ENCODE measurements at places on chromosomes 5 and 9. TPM values are rescaled to one million over a fixed set of nuclear protein-coding genes. Genes with fewer than 3 reads are reported as not detected.

- no peak for DNase-seq
- no peaks in the 10 kb centered on the region for H3K27me3 ChIP-seq
- H3K4me3 ChIP-seq: no peak overlapping the region
- no peak overlapping the region for H3K27ac ChIP-seq
Observed at GRCh38 chr9:133523106-133523505, 1.7 kb downstream of the MYMK start.

DNA sequence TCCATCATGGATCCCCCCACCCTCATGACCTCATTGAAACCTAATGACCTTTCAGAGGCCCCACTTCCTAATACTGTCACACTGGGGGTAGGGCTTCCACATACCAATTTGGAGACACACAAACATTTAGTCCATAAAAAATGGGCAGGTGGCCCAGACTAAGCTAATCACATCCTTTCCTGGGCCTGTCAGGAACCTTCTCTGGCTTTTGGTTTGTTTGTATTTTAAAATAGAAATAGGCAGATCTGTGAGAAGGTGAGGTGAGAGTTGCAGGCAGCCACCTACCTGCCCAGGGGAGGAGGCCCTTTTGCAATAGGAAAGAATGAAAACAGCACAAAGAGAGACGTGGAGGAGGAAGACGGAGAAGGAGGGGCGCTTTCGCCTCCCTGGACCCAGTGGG lies 90.2 kb upstream of the BOD1 start:
- no peak for DNase-seq
- no peaks in the 10 kb centered on the region for H3K36me3 ChIP-seq
- H3K4me1 ChIP-seq: no peaks in the 10 kb centered on the region
- no peak overlapping the region for H3K4me3 ChIP-seq
- no peaks in the 10 kb centered on the region for H3K27me3 ChIP-seq

TGFBI gene
- polyA plus RNA-seq: 2.0 TPM

- H3K4me1 ChIP-seq: peaks cover 43% of the 10 kb centered on the region
- DNase-seq: no peak
- H3K27me3 ChIP-seq: no peaks in the 10 kb centered on the region
- H3K27ac ChIP-seq: no peak overlapping the region
- no peaks in the 10 kb centered on the region for H3K36me3 ChIP-seq
Observed at GRCh38 chr9:92762196-92762595, 2.4 kb downstream of the BICD2 start.

- no peaks in the 10 kb centered on the region for H3K27me3 ChIP-seq
- H3K4me1 ChIP-seq: no peaks in the 10 kb centered on the region
- no peak overlapping the region for H3K27ac ChIP-seq
Observed at GRCh38 chr5:17308326-17309065, 91.1 kb downstream of the BASP1 start.

HTR4 gene
- polyA plus RNA-seq: not detected

- no peaks in the 10 kb centered on the region for H3K36me3 ChIP-seq
- H3K27me3 ChIP-seq: no peaks in the 10 kb centered on the region
- H3K27ac ChIP-seq: no peak overlapping the region
- no peak for DNase-seq
Observed at GRCh38 chr5:78763659-78764189, 115.2 kb upstream of the LHFPL2 start.

NTRK2 gene
- 0.02 TPM for polyA plus RNA-seq

IER5L gene
- not detected for polyA plus RNA-seq

DNA sequence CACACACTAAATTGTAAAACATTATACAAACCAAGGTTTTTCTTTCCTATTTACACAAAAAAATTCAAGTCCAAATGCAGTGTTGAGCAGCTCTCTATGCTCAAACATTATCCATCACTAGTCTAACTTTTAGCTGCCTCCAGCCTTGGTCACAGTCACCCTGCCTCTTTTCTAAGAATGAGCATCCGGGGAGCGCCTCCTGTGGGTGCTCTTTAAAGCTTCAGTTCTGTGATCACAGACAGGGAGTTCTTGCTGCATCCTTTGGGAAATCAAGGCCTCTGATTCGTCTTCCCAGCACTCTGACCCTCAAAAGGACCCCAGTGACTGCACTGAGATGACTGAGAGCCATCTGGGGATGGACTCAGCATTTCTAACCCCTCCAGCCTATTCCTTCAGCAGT lies 289.6 kb downstream of the SEC61B start:
- H3K27me3 ChIP-seq: no peaks in the 10 kb centered on the region
- no peak overlapping the region for H3K27ac ChIP-seq
- no peak overlapping the region for H3K4me3 ChIP-seq
- no peaks in the 10 kb centered on the region for H3K4me1 ChIP-seq
- H3K36me3 ChIP-seq: no peaks in the 10 kb centered on the region

DNA sequence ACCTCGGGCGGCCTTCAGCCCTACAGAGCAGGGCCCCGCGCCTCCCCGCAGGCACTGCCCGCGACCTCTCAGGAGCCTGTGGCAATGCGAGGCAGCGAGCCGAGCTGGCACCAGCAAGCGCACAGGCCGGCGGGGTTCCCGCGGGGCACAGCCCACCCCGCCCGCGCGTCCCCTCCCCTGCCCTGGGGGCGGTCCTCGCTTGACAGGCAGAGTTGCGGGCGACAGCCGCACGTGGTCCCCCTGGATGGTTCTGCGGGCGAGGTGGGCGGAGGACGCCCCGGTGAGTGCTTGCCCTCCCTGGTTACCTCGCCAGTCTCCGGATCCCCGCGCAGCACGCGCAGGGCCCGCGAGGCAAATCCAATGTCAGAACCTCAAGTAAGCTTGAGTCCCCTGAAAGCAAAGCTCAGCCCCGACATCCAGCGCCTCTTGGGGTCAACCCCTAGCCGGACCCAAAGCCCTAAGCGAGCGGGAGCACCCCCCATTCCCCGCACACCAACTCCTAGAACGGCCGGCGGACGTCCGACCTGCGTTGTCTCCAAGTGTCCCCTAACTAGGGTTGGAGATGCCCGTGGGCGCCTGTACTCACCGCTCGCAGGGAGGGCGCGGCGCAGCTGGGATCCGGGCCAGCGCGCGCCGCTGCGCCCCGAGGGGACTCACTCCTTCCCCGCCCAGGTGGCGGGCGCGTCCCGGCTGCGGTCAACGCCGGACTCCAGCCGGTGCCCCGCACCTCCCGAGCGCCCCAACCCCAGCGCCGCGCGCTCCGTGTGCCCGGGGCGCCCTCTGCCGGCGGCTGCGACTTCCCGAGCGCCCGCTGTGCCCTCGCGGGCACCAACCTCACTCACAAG lies at the start of gene DRD1:
Gene DRD1 (minus strand): TSS at position 123 of the 845 bp plus-strand sequence. CDS start 1,083 bp downstream, outside the sequence.
- H3K36me3 ChIP-seq: no peaks in the 10 kb centered on the region
- DNase-seq: peak; percentile 39
- no peak within 1 kb of the TSS for H3K4me3 ChIP-seq
- H3K4me1 ChIP-seq: peaks cover 13% of the 10 kb centered on the region
